ENCODE measurements at places on chromosomes 5 and 9.

- DNase-seq = no peak
Observed at GRCh38 chr5:108264533-108264932, 117.4 kb downstream of the FBXL17 start.

- no peak for DNase-seq
Observed at GRCh38 chr5:80238778-80239679, 16.8 kb downstream of the SERINC5 start.

DNA sequence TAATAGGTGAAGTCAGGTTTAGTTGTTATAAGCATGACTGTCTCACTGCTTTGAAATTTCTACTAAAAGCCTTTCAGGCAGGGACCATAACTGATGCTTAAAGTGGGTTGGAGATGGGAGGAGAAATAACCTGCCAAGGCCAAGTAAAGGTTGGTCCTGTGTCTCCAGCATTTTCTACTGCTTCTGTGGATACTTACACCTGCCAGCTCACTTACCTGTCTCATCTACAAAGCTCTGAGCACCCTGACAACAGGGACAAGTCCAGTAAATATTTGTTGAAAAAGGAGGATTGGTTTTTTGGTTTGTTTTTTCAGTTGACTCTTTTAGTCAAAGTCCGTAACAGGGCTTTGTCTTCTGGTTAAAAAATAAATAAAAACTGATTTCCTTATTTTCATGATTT lies 38.6 kb downstream of the GRAMD2B start:
- DNase-seq = no peak

DNA sequence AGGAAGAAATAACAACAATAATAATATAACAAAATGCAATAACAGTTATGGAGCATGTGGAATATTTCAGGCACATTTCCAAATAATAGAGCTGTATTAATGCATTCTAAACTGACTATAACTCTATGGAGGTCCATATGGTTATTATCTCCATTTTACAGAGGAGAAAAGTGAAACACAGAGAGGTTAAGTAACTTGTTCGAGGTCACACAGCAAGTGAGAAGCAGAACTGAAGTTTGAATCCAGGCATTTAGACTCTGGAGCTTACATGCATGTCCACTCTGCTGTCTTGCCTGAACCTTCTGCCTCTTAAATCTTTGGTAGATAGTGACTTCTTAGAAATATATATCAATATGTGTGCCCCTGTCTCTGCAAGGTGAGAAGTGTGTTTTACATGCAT lies 350.8 kb downstream of the GADD45G start:
- no peak for DNase-seq

GRCh38 chr9:114836769-114837168 lies 30.9 kb upstream of the TNFSF15 start:
- no peak for DNase-seq

DNA sequence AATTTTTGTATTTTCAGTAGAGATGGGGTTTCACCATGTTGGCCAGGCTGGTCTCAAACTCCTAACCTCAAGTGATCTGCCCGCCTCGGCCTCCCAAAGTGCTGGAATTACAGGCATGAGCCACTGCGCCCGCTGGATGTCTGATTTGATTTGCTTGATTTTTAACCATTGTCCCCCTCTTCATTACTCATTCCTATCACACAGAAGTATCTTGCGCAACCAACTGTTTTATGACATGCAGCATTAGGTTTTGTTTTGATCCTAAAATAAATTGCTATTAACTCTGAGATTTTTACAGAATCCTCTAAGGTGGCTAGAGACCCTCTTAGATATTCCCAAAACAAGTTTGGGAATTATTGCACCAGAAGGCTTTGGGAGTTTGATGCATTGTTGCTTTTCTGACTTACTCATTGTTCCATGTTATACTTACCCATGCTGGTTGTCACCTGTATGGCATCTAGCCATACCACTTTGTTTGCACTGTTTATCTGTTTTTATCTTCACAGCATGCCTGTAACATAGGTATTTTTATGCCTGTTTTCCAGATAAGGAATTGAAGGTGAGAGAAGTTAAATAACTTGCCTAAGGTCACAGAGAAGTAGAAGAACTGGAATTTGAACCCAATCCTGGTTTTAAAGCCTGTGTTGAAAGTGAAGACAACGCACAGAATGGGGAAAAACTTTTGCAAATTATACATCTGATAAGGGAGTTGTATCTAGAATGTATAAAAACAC lies 35.9 kb upstream of the PWWP2A start:
- DNase-seq = no peak

DNA sequence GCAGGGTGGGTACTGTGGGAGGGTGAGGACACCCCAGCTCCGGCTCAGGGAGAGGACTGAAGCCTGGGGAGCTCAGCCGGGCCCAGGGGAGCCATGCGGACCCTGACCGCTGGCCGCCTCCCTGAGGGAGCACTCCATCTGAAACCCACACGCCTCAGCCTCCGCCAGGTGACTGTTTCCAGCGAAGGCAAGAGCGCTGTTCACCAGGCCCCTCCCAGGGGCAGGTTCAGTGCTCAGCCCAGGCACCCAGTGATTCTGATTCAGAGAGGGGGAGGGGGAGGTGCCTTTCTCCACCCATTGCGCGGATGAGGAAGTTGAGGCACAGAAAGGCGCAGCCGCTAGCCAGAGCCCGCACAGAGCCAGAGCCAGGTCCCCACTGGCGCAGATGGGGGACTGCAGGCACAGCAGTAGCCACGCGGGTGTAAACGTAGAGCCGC lies 27.0 kb downstream of the ADGRD2 start:
- DNase-seq = no peak

DNA sequence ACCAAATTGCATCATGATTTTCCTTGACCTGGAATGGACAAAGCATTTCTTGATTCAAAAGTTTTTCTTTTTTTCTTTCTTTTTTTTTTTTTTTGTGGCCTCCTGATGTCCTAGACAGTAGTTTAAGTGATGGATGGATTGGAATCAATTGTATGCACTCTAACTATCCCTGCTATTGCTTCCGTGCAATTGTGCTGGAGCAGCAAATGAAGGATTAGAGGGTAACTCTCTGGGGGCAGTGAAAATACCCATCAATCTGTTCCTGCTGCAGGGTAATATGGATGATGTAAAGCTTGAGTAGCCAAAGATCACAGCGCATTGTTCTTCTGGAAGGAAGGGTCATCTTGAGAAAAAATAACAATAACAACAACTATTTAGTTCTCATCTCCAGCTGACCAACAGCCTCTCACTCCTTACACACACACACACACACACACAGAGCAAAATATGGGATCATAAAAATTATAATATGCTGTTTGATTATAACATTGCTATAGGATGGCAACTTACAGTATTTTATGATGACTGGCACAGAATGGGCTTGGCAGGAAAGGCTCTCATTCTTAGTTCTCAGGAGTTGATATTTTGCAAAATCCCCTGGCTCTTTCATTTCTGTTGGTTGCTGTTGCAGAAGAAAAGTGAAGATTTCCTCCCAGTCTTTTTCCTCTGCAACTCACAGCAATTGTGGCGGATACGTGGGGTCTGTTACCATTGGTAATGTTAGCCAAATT lies 160.9 kb upstream of the DMAC1 start:
- no peak for DNase-seq

GRCh38 chr5:17354265-17354664 lies 136.8 kb downstream of the BASP1 start:
- no peak for DNase-seq

DNA sequence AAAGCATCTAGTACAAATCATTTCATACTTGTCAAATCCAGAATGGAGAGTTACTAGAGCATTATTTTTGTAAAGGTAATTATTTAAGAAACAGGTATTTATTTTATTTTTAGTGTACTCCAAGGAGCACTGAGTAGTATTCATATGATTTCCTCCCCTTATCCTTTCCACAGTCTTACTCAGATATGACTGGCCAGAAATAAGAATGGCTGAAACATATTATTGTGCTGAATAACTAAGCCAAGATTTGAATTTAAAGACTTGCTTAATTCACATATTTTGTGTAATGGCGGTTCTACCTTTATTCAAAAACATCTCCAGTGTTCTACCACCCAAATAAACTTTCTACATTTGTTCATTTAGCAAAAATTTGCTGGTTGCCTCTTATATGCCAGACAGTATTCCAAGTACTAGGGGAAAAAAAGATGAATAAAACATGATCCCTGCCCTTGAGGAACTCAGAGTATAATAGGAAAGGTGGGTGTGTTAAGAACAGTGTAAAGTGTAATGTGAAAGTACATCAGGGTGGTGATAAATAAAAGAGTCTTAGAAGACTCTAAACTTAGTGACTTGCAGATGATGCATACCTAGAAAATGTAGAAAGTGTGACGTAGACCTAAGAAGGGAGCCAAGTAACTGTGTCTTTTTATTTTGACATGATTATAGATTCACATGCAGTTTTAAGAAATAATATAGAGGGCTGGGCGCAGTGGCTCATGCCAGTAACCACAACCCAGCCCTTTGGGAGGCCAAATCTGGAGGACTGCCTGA lies 110.4 kb upstream of the GRHPR start:
- DNase-seq = no peak

Measured in fibroblast of the conjunctiva (primary cell).